Anterior cingulate cortex (tissue), 58 donors: ENCODE measurements at places on chromosomes 6 and 20.
A peak's percentile ranks its signal among the peaks of the same experiment; 100 is the strongest.

DNA sequence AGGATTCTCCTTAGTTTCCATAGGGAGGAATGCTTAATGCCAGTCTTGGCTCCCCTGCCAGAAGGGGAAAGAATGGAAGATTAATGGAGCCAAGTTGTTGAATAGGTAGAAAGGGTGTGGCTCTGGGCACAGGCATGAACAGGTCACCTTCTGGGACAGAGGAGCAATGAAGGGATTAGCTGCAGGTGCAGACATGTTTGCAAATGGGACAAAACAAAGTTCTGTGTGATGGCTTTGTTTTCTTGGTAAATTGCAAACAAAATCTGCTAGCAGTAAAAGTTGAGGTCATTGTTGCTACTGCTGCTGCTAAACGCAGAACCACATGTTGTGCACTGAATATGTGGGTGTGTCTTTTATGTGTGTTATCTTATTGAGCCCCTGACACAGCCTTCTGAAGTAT, 93.3 kb downstream of the PERP start:
- no peak for DNase-seq

DNA sequence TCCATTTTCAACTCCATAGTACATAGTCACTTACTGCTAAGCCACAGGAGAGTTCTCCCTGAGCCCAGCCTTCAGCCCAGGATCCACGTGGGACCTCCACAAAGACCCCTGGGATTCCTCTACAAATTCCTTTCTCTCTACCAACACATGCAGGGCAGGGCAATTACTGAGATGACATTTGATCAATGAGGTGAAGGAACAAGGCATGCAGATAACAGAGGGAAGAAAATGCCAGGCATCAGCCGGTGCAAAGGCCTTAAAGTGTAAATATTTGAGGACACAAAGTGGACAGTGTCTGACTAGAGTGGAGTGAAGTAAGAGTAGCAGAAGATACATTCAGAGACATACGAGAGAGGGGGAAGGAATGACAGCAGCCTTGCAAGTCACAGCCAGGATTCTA, 70.2 kb downstream of the HS3ST5 start:
- no peak for DNase-seq

DNA sequence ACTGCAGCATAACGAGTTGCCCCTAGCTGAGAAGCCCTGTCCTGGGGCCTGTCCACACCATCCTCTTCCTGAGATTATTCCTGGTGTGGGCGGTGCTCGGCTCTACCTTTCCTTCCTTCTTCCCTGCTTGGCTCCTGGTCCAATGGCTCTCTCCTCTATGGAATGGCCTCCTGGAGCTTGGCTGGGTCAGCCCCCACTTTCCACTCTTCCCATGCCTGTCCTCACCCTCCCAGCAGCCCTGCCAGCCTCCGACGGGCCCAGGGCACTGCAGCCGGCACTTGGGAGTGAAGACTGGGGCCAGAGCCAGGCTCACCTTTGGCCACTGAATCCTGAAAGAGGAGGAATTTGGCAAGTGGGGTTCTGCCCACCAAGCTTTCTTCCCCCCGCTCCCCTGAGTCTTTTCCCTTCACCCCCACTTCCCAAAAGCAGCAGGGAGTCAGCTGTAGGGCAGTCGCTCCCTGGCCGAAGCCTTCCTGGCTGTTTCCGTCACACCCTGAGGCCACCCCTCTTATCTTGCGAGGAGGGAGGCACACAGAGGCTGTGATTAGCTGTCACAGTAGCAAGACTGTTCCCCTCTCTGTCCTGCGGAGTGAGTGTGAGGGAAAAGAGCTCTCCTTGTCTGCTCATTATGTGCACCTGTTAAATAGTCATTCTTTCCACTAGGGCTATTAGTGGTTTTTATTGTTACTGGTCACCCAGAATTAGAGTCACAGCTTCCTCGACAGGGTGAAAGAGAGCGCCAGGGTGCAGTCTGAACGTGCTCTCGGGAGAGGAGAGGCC, 6.3 kb upstream of the CDSN start:
- no peak for DNase-seq

DNA sequence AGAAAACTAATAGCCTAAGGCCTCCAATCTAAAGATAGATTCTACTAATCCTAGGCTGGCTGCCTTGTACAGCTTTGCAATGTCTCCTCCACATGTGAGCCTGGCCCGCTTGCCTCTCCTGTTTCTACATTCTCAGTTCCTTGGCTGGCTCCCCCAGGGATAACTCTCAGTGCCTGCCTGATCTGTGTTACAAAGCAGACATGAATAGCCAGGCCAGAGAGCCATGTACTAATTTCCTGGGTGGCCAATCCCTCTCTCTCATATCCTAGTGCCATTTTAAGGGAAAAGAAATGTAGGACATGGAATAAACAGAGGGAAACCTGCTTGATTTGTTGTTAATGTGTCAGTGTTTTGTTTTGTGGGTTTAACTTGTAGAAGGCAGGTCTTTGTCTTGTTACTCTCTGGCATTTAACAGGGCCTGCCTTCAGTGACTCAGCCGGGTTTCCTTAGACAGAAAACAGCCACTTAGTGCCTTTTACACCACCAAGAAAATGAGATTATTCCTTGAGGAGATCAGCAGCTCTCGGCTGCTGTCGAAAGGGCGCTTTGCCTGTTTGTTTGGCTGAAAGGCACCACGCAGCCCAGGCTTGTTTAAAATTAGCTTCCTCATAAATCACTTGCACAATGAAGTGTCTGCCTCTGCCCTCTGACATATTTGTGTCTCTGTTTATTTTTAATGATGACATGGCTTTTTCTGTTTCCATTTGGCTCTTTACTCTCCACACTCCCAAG, 702.7 kb downstream of the MAFB start:
- DNase-seq: peak; percentile 1

- no peak for DNase-seq
These were observed 38.7 kb downstream of the CNKSR3 start for GRCh38 chr6:154471609-154472362.

GRCh38 chr20:2136275-2136674, 34.6 kb downstream of the STK35 start:
- peak; percentile 10 for DNase-seq

DNA sequence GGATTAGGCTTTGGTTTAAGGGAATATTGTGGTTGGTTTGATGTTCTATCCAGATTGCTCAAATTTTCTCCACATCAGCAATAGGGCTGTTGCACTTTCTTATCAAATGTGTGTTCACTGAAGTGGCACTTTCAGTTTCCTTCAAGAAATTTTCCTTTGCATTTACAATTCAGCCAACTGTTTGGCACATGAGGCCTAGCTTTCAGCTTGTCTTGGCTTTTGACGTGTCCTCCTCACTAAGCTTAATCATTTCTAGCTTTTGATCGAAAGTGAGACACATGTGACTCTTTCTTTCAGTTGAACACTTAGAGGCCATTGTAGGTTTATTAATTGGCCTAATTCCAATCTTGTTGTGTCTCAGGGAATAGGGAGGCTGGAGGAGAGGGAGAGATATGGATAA, 104.8 kb downstream of the FLRT3 start:
- DNase-seq: no peak

GRCh38 chr6:34982424-34982852, 93.4 kb downstream of the ANKS1A start:
- peak; percentile 25 for DNase-seq

- no peak for DNase-seq
These were observed 288.8 kb upstream of the SASH1 start for GRCh38 chr6:148053796-148054195.

DNA sequence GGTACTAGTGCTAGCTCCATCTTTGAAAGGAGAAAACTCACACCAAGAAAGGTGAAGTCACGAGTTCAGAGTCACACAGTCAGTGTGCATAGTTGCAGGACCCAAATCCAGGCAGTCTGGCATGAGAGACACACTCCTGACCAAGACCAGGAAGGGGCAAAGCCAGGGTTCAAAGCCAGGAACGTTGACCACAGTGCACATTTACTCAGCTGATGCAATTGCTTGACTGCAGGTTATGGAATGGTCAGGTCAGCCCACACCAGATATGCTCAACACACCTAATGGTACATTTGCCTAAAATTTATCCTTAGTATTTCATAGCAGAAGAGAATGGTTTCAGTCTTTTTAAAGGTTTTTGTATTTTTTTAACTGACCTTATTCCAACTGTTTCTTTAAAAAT, 37.7 kb downstream of the TGM6 start:
- DNase-seq: no peak

GRCh38 chr6:44011350-44011920, 115.8 kb downstream of the MRPL14 start:
- no peak for DNase-seq

DNA sequence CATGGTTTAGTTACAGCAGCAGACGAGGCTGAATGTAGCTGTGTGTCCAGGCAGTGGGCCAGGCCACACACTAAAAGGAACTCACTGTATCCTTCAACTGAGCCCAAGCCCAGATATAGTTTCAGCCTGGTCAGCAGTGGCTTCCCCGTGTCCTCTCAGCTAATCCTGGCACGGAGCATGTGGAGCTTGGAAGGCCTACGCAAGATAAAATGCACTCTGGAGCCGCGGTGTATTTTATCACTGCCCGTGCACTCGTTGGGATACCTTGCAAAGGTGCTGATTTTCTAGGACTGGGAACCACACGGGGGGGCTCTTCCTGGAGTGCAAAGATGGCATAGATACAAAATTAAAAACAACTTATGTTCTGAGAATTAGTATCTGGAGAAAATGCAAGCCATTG, 48.4 kb upstream of the IYD start:
- no peak for DNase-seq

- no peak for DNase-seq
These were observed 29.8 kb downstream of the RHAG start for GRCh38 chr6:49606721-49607390.
